NCI-H1694 treated with DMSO at 0.1 percent for 48 hours (cell line): ENCODE measurements at places on chromosomes 12 and 14.

DNA sequence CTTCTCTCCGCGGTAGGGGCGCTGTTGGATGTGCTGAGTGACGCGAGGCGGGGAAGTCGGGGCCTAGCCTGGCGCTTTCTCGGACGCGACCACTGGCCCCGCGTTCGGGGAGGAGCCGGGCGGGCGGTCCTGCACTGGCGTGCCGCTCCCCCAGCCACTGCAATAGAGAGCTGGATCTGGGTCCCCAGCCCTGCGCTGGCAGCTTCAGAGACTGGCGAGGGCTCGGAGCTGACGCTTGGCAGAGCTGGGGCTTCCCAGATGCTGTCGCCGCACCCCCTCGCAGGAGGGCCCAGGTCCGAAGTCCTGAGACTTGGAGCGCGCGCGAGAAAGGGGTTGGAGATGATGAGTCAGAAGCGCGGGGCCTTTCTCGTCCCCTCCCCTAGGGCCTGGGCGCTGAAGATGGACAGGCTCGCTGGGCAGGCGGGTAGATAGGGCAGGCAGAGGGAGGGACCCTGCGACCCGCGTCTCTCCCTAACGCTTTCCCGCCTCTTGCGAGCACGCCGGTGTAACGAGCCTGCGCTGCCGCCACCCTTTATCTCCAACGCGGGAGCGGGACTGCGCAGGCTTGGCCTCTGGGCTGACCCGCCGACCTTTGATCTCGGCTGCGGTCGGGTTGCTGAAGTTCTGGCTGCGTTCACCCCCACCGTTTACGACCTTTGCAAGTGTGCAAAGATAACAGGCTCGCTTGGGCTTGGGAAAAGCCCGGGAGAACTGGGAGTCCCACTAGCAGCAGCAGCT is 3.0 kb downstream of the TMEM253 start:
- DNase-seq = peak; percentile 96

- DNase-seq = peak; percentile 38
Observed at GRCh38 chr12:26434299-26435068, 239.1 kb downstream of the SSPN start.

GRCh38 chr14:100017553-100017952 is 47.7 kb upstream of the EVL start:
- no peak for DNase-seq

GRCh38 chr14:51073731-51074130 is 21.2 kb downstream of the TRIM9 start:
- no peak for DNase-seq

DNA sequence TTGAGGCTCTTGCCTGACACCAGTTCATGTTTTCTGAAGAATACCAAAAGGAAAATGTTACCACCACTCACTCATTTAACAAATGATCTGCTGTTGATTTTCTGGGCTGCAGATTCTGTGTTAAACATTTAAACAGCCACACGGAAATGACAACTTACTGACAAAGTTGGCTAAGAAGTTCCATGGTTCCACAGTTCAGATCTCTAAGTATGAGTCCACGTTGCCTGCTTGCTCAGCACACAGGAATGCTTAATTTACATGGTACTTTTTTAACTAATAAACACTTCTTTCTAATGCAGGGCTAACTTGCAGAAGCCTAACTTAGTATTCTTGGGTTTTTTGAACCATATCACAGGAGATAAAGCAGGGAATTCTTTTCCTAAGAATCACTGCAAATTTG is 34.7 kb downstream of the PTGER2 start:
- DNase-seq = no peak

- DNase-seq = no peak
Observed at GRCh38 chr14:77105145-77105939, 7.3 kb downstream of the CIPC start.

- peak; percentile 79 for DNase-seq
Observed at GRCh38 chr14:92135269-92135668, 13.5 kb downstream of the CPSF2 start.
